IPS-NIHi11 (cell line): ENCODE measurements at places on chromosomes 3 and 15.

- DNase-seq, result no peak
Observed at GRCh38 chr15:77867266-77868047, 210.1 kb downstream of the TBC1D2B start.

- no peak for DNase-seq
Observed at GRCh38 chr3:56980798-56981390, 79.6 kb upstream of the SPATA12 start.

GRCh38 chr3:195184716-195185421 lies 86.1 kb downstream of the XXYLT1 start:
- DNase-seq, result no peak

- no peak for DNase-seq
Observed at GRCh38 chr3:109057056-109057455, 60.9 kb downstream of the MORC1 start.

DNA sequence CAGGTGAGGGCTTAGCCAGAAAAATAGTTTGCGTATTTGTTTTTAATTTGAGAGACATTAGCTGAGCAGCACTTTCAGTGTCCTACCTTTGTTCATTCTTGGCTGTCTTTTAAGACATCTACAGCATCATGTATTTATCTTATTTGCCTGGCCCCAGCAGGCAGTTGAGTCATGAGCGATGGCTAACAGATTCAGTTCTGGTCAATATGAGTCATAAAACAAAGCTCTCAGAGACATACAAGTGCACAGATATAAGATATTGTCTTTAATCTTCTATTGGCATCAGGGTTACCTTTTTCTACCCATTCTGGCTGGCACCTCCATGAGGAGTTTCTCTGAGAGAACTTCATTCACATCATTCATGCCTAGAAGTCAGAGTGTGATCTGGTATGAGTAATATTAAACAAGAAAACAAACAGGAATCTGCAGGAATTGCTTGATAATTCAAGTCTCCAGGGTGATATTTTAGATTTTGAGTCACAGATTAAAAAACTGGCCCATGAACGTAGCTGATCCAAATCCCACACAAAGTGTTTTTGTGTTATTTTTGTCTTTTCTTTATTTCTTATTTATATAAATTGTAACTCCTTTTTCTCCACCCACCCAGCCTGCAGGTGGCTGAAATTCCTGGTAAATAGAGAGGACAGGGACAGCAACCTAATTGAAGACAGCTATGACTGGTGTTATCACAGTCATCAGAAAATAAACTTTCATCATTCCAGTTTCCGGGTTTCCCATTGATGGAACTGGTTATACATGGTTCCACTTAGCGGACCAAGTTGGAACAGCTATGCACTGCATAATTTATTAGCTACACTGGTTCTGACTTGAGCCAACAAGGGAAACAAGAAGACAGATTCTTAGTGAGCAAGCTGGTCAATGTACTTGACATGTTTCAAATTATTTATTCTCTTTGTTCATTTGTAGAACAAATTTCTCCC lies 47.3 kb downstream of the PLSCR2 start:
- no peak for DNase-seq

DNA sequence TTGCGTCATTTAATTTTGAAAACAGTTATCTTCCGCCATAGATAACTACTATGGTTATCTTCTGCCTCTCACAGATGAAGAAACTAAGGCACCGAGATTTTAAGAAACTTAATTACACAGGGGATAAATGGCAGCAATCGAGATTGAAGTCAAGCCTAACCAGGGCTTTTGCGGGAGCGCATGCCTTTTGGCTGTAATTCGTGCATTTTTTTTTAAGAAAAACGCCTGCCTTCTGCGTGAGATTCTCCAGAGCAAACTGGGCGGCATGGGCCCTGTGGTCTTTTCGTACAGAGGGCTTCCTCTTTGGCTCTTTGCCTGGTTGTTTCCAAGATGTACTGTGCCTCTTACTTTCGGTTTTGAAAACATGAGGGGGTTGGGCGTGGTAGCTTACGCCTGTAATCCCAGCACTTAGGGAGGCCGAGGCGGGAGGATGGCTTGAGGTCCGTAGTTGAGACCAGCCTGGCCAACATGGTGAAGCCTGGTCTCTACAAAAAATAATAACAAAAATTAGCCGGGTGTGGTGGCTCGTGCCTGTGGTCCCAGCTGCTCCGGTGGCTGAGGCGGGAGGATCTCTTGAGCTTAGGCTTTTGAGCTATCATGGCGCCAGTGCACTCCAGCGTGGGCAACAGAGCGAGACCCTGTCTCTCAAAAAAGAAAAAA lies 1.2 kb downstream of the B2M start:
- no peak for DNase-seq

GRCh38 chr3:133376810-133377209 lies 23.0 kb upstream of the BFSP2 start:
- DNase-seq, result no peak

GRCh38 chr3:195207731-195208130 lies 63.2 kb downstream of the XXYLT1 start:
- DNase-seq, result no peak

DNA sequence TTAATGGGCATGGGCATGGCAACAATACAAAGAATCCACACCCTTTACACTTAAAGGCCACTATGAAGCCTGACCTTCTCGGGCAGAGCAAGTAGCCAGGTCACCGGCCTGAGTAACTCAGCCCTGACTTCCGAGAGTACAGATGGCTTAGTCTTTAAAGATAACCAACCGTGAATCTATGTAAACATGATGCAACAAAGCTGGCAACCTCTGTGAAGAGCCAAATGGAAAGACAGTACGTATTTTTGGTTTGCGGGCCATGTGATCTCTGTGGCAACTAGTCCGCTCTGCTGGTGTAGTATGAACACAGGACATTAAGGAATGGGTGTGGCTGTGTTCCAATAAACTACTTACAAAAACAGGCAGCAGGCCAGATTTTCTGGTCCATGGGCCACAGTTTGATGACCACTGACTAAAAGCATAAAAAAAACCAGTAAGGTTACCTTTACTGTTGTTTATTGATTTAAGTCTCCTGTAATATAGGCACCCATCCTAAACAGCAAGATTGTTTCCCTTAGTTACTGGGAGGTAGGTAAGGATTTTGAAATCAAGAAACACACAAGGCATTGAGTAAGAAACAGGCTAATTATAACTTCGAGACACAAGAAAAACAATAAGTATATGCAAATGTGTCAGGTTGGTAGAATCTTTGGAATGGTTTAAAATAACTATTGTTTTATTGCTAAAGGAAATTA lies 14.5 kb downstream of the RIOX2 start:
- DNase-seq, result no peak

GRCh38 chr15:64583519-64583918 lies 123.1 kb downstream of the ZNF609 start:
- DNase-seq, result no peak

GRCh38 chr3:137121704-137122314 lies 164.0 kb downstream of the IL20RB start:
- DNase-seq, result peak; percentile 54

- DNase-seq, result no peak
Observed at GRCh38 chr3:54827776-54828175, 100.1 kb downstream of the LRTM1 start.

DNA sequence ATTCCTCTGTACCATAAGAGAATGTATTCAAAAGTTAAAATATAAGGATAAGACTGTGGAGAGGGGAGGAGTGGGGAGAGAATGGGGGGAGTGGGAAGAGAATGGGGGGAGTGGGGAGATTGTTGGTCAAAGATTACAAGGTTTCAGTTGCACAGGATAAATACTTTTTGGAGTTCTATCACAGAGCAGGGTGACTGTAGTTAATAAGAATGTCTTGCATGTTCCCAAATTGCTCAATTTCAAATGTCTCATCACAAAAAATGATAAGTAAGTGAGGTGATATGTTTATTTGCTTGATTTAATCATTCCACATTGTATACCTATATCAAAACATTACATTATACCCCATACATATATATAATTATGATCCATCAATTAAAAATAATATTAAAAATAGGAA lies 23.0 kb upstream of the MEF2A start:
- DNase-seq, result no peak

- no peak for DNase-seq
Observed at GRCh38 chr3:71241246-71241901, 342.2 kb downstream of the FOXP1 start.

- peak; percentile 77 for DNase-seq
Observed at GRCh38 chr3:54121414-54122323, 683 bp upstream of the CACNA2D3 start.

DNA sequence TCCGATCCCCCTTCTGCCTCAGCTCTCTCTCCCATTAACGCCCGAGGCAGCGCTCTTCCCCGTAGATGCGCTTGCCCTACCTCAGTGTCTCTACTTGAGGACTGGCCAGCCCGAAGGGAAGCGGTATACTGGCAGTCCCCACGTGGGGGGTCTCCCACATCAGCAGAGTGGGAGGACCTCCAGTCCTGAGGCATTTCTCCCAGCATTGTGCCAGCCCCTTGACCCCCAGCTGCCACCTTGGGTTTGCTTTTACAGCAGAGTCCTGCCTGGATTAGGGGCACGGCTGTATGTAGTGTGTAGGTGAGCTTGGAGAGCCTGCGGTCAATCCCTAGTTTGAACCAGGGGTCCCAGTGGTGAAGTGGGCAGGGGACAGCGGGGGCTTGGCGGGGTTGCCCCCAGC lies 767 bp downstream of the SEMA3F start:
- no peak for DNase-seq

DNA sequence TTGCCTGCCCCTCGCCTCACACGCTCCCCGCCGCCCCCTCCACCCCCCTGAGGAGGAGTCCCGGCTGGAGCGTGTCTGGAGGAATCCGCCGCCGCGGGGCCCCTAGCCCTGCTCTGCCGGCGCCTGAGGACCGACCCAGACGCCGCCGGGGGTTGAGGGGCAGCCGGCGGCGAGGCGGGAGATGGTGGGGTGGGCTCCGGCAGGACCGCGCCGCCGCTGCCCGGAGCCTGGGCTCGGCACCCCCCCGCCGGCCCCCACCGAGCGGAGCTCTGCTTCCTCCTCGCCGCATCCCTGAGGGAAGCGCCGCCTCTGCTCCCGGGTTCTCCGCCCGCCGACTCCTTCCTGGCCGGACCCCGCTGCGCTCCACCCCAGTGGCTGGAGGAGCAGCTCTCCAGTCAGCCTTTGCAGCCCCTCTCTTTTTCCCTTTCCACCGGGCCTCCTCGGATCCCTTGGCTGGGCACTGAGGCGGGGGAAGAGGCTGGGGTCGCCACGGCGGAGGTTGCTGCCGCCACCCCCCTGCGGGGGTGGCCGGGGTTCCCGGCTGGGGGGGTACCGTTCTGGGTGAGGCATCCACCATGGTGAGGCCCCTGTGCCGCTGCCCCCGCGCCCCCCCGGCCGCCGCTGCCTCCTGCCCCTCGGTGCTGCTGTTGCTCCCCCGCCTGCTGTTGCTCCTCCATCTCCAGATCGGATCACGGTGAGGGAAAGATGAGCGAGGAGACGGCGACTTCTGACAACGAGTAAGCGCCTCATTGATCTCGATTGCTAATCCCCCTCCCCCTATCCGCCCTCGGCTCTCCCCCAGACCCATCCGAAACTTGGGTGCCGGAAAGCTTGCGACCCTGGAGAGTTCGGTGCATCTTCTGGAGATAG lies at the start of gene SPRED1:
TSS of gene SPRED1 (plus strand) at position 356 of the 870 bp plus-strand sequence. CDS start at position 706, 350 bp downstream.
- DNase-seq, result peak; percentile 35
